Cardiac septum (tissue), 1 donor: ENCODE measurements at places on chromosomes 3 and 15. TPM values are rescaled to one million over a fixed set of nuclear protein-coding genes. Genes with fewer than 3 reads are reported as not detected.

DNA sequence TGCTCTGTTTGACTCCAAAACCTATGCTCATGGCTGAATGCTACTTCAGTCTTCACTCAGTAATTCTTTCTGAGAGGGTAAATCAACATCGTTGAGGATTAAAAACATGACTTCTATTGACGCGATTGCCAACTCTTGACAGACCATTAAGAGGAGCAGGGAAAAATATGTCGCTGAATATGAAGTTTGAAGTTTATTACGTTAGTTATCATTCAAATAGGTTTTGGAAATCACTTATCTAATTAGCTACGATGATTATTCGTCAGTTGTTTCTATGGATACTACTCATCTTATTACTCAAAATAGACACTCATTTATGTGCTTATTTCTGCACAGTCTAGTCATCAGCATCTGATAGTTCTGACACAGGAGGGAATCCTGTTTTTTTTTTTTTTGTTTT lies 279.2 kb upstream of the TBL1XR1 start:
- no peak for DNase-seq

DNA sequence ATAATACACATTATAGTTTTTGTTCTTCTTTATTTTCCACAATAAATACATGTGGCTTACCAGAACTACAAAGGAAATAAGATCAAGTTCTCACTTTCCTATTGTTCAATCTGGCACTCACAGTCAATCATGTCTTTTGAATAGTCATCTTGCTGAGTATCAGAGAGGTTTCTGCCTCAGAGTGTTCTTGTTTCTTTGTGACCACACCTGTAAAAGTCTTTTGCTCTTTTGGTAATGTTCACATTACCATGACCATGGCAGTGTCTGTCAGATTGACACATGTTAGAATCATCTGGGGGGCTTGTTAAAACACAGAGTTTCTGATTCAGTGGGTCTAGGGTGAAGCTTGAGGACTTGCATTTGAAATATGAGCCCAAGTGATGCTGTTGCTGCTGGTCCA lies 135.0 kb downstream of the SATB1 start:
- DNase-seq, result no peak

TMF1 gene
- total RNA-seq, result 22.8 TPM

SPESP1 gene
- 1.8 TPM for total RNA-seq

GRCh38 chr3:120049881-120050539 lies 44.2 kb downstream of the GSK3B start:
- no peak for DNase-seq

- no peak for DNase-seq
Measured at GRCh38 chr3:128071771-128072453, 19.7 kb downstream of the SEC61A1 start.

DNA sequence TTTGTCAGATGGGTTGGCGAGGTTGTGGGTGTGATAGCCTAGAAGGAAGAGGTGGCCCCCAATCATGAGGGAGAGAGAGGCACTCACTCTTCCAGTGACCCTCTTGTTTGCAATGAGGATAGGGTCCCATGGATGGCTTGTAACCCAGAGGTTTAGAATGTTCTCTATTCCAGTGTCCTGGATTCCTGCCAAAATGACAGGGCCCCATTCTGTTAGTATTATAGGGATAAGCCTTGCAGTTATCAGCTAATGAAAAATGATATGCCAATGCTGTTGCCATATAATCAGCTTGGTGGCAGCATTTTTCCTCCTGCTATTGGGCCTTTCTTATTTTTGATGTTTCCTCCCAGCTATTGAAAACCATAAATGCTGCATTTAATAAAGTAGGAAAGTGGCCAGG lies 23.3 kb upstream of the SENP7 start:
- no peak for DNase-seq

GABRB3 gene
- total RNA-seq, result 2.7 TPM

- DNase-seq, result no peak
Measured at GRCh38 chr3:57151021-57151449, 14.1 kb downstream of the IL17RD start.

DMXL2 gene
- 8.0 TPM for total RNA-seq

DNA sequence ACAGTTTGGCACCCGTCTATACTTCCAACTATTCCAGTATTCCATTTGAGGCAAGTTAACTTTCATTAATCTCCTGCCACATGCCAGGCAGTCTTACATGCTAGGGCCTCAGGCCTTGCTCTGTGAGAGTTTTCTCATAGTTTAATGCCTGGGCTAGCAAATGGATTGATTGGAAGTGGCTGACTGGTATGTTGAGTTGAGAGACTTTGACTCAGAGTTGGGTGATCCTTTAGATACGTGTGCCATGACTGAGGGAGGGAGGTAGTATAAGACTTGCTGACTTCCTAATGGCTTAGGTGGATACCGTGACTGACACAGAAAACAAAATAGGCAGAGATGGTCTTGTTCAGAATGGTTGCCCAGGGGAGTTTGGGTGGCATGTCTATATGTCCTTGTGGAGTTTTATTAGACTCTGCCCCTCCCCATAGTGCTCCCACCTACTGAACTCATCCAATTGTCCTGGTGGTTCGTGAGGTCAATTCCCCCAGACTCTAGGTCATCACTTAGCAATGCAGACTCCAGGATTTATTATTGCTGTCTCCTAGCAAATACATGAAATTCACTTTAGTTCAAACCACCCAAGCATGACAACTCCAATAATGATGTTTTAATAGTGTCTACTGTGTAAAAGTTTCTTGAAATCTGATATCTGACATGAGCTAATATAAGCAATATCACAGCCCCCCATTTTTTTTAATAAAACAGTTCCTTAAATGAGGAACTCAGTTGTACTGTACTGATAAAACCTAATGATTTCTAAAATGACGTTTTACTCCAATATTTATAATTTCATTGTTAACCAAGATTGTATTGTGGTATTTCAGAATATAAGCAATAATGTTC lies 413.9 kb upstream of the MDFIC2 start:
- DNase-seq, result no peak

GRCh38 chr15:56816781-56817180 lies 83.5 kb upstream of the ZNF280D start:
- DNase-seq, result no peak

DNA sequence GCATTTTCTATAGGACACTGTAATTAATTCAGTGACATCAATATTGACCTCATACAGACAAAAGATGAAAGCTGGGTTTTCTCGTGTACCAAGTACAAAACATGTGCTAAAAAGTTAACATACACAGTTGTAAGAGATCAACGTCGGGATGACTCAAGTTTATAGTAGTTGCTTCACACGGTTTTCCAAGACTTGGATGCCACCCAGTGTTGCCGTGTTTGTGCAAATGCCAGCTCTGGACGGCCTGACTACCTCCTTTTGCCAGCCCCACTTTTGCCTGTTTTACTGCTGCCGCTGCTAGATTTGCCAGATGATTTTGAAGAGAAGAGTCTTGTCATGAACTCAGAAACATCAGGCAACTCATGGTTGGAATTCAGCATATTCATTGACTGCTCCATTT lies 17.6 kb downstream of the EMC7 start:
- DNase-seq, result no peak

ARL8B gene
- 60.1 TPM for total RNA-seq

DNA sequence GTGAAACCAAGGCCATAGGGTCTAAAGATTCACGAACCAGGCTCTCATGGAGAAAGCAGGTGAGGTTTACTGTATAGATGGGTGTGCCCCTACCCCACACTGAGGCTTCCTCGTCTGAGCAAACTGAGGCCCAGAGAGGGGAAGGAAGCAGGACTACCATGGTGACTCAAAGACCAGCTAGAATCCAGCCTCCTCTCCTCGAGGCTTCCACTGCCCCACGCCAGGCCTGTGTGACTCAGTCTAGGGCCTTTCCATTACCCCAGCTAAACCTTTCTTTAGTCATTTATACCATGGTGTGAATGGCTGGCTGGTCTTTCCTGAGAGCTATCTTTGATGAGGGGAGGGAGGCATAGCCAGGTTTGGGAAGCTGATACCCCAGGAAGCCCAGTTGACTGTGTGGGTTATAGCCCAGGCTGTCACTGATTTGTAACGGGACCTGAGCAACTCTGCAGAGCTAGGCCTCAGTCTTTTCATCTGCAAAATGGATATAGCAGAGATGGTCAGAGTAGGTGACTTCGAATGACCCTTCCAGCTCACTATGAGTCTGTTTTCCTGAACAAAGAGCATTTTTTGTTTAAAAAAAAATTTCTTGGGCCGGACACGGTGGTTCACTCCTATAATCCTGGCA lies 3.0 kb upstream of the RHO start:
- no peak for DNase-seq

THRB gene
- 27.2 TPM for total RNA-seq
